Stimulated activated CD4-positive, alpha-beta T cell treated with anti-CD3 and anti-CD28 coated beads, Interleukin-4, amount 100 ng/mL, for 48 hours (primary cell): ENCODE measurements at places on chromosomes 2 and 18.

GRCh38 chr18:36083729-36084128 is 16.4 kb upstream of the RPRD1A start:
- no peak for DNase-seq

DNA sequence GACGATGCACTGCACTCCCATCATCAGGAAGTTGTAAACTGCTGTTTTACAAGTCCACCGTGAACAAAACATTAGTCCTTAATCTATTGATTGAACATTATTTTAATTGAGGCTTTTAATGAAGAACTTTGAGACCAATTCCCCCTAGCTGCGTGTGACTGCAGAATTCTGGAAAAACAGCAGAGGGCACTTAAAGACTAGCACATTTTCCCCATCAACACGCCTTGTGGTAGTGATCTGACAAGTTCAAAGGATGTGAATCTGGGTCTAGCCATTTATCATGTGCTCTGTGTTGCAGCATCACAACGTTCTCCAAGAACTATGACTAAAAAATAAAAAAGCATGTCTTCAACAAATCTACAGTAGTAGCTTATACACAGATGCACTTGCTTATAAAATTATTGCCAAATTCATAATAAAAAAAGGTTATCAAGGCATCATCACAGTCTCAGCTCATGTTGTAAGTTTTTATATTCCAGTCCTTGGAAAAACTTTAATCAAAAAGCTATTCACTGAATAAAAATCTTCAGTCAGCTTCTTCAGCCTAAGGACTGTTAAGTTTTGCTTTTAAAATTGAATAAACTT is 35.8 kb downstream of the SKOR2 start:
- no peak for DNase-seq

DNA sequence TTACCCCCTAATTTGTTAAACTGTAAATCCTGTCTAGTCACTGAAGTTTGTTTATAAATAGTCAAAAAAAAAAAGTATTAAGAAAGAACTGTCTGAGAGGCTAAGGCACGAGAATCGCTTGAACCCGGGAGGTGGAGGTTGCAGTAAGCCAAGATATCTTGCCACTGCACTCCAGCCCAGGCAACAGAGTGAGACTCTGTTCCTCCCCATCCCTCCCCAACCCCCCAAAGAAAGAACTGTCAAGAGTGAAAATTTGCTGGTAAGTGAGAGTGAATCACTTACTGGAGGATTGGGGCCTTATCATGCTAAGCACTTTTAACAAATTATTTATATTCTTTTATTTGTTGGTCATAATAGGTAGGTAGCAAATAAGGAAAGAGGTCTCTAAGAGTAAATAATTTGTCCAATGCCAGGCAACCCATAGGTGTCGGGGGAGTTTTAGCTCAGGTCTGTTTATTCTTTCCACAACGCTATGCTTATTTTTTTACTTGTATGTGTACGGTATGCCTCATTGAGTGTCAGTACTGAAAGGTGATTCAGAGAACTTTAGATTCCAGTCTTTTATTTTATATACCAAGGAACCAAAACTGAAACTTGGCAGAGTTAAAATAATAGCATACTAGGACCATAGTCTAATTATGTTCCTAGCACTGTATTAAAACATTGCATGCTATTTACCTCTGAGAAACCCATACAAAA is 2.5 kb downstream of the TAF4B start:
- no peak for DNase-seq

GRCh38 chr2:118981632-118982031 is 39.6 kb downstream of the MARCO start:
- DNase-seq, result no peak

GRCh38 chr18:10705786-10706185 is 180.0 kb downstream of the NAPG start:
- no peak for DNase-seq

DNA sequence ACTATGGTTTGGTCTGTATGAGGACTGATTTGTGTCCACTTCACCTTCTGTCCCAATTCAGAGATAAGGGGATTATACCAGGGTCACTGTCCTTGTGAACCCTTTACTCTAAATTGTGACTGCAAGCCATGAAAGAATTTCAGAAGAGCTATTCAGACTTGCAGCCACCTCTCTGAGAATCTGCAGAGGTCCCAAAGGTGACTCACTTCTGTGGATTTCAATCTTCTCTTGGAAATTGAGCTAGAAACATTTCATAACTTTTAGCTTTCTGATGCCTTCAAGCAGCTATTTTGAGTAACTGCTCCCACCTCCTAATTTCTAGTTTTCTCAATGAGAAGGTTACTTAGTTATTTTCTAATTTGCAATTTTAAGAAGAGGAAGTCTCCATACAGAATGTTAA is 1242.4 kb upstream of the ACVR2A start:
- DNase-seq, result no peak

- DNase-seq, result peak; percentile 85
These were observed 2.9 kb upstream of the ID2 start for GRCh38 chr2:8678731-8679566.

GRCh38 chr2:21392649-21393048 is 268.9 kb downstream of the TDRD15 start:
- DNase-seq, result no peak

GRCh38 chr2:202019689-202020450 is 13.8 kb upstream of the FZD7 start:
- DNase-seq, result no peak

- DNase-seq, result no peak
These were observed 2.7 kb downstream of the LAPTM4A start for GRCh38 chr2:20048488-20049448.

- no peak for DNase-seq
These were observed 61.7 kb upstream of the LCLAT1 start for GRCh38 chr2:30385327-30385726.

DNA sequence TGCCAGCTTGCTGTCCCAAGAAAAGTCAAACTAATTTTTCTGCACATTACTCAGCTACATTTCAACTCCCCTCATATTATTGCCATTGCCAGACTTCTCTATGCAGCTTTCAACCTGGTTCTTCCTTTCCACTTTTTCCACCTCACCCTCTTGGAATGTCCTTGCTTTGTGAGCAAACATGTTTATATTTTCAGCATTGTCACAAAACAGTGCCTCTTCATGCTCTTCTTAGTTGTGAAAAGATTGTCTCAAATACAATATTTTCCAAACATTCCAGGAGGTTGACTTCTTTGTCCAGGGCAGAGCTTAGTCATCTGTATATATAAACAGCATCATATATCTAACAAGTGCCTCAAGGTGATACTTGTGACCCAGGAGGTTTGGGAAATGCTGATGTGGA is 803.3 kb upstream of the CELF4 start:
- no peak for DNase-seq

- DNase-seq, result no peak
These were observed 106.7 kb downstream of the XRCC5 start for GRCh38 chr2:216215658-216216390.

DNA sequence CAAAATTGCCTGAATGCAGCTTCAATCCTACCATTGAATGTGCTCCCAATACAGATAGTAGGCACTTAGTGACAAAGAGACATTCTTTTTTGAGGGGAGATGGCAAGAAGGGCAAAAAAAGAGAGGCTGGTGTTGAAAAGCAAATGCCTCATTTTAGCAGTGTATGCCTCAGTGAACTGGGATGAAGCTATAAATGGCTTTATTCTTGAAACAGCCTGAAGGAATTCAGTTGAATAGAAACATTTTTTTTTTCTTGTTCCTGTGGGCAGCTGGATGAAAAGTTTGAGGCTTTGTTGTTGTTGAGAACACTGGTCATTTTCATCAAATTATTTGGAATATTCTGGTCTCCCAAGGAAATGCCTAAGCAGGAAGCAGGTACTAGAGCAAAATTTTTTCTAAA is 228.9 kb downstream of the RNF144A start:
- DNase-seq, result no peak

DNA sequence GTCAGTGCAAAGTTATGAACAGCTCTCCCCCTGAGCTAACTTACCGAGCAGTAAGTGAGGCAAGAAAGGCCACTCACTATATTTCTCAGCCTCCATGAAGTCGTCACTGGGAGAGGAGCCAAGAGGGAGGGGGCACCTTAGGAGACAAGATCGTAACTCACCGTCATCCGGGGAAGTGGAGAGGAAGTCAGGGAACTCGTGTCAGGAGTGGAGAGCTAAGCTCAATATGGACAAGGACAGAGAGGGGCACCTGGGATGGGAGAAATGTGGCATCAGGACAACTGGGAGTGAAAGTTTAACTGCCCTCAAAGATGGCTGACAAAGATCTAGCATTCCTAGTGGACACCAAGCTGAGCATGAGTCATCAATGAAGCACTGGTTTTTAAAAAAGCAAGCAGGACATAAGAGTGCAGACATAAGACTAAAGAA is 37.1 kb downstream of the BCL11A start:
- no peak for DNase-seq

- DNase-seq, result no peak
These were observed 256.0 kb downstream of the TNS1 start for GRCh38 chr2:217746808-217747207.

- DNase-seq, result no peak
These were observed 46.6 kb downstream of the KCMF1 start for GRCh38 chr2:85017411-85018048.

DNA sequence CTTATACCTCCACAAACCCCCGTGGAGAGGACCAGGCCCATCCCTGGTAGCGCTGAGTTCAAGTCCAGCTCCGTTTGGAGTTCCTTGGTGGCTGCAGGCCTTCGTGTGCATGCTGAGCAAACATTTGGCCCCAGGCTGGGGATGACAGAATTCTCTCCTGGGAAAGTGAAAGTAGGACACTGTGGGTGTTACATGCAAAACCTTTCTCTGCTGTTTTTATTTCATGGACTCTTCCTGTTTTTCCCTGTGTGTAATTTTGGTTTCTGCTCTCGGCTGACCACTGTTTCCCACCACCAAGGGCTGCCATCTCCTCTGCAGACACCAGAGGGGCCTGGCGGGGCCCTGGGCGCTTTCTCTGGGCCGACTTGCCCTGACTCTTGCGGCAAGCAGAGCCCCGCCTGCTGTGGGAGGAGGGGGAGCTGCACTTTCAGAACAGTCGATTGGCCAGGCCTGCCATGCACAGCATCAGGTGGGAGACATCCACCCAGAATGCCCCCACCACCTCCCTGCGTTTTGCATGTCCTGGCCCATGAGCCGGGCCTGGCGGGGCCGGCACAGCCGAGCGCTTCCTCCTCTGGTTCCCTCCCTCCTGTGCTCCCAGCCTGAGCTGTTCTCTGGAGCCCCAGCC is 102.4 kb downstream of the CABLES1 start:
- peak; percentile 51 for DNase-seq
